ENCODE measurements at places on chromosomes 16 and 17. TPM values are rescaled to one million over a fixed set of nuclear protein-coding genes. Genes with fewer than 3 reads are reported as not detected.

GRCh38 chr17:65025297-65025696, 31.2 kb downstream of the GNA13 start:
- DNase-seq: no peak

GRCh38 chr17:69144331-69145255, 2.9 kb upstream of the ABCA6 start:
- DNase-seq: no peak

NLRC5 gene
- 29.7 TPM for total RNA-seq

ATP2C2 gene
- total RNA-seq: 11.9 TPM

- no peak for DNase-seq
These were observed 14.0 kb upstream of the CCL2 start for GRCh38 chr17:34241062-34241461.

DNA sequence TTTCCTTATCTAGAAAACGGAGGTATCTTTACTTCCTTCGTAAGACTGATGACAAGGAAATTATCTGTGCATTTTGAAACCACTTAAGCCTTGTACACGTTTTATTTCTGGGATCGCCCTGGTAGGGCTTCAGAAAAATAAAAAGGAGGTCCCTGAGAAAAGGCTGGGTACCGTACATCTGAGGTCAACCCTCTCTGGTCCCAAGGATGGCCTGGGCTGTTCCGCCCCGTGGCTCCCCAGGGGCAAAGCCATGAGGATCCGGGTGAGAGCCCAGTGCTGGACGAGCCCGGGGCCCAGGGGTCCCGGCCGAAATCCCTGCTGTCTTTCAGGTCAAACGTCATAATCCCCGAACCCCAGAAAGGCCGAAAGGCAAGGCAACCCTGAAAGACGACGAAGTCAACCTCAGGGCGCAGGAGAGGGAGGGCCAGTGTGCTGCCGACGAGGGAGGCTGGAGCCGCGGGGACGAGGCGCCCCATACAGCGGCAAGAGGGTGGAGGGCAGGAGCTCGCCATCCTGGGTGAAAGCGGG, 656 bp upstream of the FUS start:
- DNase-seq: no peak

EME2 gene
- 32.4 TPM for total RNA-seq

DNA sequence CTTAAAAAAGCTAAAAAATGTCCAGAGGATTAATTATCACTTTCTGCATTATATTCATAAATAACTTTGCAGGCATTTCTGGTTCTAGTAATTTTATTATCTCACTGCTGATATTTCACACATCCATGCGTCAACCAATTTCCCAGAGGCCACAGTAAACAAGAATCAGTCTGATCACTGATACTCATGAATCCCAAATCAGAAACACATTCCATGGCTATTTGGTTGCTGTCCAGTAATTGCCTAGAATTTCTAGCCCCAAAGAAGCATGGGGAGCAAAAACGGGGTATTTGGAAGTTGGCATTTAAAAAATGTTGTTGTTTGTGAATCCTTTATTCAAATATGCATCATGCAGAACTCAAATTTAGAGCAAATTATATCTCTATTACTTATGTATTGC, 244.8 kb downstream of the CDH8 start:
- DNase-seq: no peak

DNA sequence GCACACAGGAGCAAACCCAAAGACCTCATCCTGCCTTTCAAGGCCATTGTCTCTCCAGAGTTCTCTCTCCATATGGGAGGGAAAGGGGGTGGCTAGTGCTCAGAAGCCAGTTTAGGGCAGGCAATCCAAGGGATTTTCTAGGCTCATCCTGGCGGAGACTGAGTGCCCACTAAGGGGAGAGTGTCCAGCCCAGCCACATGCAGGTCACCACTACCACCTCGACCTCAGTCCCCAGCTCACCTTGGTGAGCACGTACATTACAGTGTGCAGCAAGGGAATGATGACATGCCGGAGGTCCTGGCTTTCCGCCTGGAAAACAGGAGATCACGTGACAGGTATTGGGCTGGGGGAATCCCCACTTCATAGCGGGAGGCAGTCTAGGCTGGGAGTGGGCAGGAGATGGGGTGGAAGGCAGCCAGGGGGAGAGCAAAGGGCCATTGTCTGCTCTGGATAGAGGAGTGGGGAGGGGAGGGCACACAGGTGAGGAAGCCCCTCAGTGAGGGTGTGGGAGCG, 29.9 kb downstream of the PIK3R6 start:
- DNase-seq: no peak

- no peak for DNase-seq
These were observed 10.9 kb downstream of the SLC13A2 start for GRCh38 chr17:28484296-28484695.

DNA sequence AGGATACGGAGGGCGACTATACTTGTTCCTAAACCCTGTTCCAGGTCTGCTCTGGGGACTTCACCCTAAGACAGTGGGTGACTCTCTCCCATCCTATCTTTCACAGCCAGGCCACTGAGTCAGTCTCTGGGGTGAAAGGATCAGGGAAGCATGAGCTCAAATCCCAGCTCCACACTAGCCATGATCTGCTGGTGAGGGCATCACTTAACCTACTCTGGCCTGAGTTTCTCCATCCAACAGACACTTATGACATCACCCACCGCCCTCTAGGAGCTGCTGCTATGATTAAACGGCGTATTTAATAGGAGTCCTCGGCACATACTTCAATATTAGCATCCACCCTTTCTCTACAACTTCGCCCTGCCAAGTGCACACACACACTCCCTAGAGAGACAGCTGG, 10.1 kb downstream of the GAST start:
- no peak for DNase-seq

DNA sequence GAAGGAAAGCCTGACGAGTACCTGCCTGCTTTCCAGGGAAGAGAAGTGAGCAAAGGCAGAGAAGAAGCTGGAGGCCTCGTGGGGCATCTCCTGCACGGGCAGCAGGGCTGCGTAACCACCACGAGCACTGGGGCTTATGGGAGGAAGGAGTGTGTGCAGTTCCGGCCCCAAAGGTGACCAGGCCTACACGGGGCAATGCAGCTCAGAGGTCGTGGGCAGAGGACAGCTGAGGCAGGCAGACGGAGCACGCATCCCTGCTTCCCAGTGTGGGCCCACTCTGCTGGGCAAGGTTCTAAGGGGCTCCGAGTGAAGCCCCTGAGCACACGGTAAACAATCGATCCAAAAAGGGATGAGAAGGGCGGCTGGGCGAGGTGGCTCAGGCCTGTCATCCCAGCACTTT, 109.7 kb downstream of the ANKRD11 start:
- no peak for DNase-seq

GRCh38 chr16:87368029-87368770, 15.4 kb downstream of the FBXO31 start:
- DNase-seq: no peak

GRCh38 chr16:20918486-20919239, 18.1 kb downstream of the LYRM1 start:
- no peak for DNase-seq

- no peak for DNase-seq
These were observed 1.5 kb downstream of the NDRG4 start for GRCh38 chr16:58501242-58502131.

PPM1D gene
- 10.4 TPM for total RNA-seq

GRCh38 chr16:21076186-21076883, 74.3 kb downstream of the DNAH3 start:
- no peak for DNase-seq

DNA sequence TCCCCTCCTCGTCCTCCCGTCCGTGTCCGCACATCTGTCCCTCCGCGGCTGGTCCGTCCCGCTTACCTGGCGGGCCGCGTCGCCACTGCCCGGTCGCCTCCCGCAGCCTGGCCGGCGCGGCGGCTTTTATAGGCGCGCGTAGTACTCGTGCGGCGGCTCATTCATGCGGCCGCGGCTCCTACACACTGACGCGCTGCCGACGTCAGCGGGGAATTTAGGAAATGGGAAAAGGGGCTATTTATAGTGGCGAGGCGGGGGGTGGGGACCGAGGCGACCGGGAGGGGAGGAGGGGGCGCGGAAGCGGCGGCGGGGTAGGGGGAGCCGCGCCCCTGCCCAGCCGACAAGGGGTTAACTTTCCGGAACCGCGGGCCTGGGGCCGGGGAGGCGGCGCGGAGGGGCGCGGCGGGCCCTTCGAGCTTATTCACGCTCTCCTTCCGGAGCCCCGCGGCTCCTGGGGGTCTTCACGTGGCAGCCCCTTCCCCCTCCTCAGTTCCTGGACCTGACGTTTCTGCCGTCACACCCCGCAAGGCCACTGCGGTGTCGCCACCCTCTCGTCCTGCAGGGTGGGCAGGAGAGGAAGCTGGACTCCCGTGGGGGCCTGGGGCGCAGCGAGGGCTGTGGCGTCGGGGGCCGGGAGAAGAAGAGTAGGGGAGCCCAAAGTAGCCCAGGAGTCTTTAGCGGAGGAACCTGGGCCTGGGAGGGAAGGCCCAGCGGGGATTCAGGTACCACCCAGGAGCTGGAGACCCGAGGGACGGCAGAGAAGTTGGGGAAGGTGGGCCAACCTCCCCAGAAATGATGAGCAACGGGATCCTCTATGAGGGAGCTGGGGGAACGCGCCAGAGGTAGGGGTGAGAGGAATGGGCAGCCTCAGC, 3.6 kb upstream of the HIC1 start:
- no peak for DNase-seq

GRCh38 chr16:12613131-12613991, 190.3 kb downstream of the CPPED1 start:
- peak; percentile 89 for DNase-seq

CSF3 gene
- not detected for total RNA-seq

- DNase-seq: no peak
These were observed 160.9 kb upstream of the PLCG2 start for GRCh38 chr16:81618187-81618586.

GRCh38 chr16:4372001-4372577, 441 bp downstream of the VASN start:
- no peak for DNase-seq

- no peak for DNase-seq
These were observed 6.7 kb upstream of the CCDC92B start for GRCh38 chr17:2755891-2756724.

GRB7 gene
- 55.9 TPM for total RNA-seq

- no peak for DNase-seq
These were observed 6.4 kb downstream of the SLC16A3 start for GRCh38 chr17:82235056-82235774.

DNA sequence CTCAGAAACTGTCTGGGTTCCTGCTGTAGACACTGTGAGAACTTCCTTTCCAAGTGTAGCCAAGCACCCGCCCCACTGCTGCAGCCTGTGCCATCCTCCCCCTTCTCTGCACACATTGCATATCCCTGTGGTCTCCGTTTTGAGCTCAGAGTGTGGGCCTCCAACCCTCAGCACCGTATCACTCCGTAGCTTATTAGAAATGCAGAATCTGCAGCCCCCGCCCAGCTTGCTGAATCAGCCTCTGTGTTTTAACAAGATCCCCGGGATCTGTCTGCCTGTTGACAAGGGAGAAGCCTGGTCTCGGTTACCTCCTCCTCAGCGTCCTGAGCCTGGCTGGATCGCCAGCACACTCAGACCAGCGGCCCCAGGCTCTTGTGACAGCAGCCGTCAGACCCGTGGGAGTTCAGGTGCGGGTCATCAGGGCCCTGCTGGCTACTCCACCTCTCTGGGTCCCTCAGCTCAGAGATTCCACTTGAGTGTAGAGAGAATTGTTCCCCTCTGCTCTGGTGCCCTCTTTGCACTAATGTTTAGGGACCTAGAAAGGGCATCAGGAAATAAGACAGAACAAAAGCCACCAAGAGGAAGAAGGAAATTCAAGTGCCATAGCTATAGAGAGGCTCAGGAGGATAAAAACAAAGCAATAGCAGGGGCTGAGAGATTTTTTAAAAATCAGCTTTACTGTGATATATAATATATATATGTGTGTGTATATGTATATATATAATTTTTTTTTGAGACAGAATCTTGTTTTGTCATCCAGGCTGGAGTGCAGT, 92.3 kb downstream of the PITPNC1 start:
- DNase-seq: peak; percentile 16

GRCh38 chr16:1156055-1156982, 3.4 kb downstream of the CACNA1H start:
- no peak for DNase-seq

DNA sequence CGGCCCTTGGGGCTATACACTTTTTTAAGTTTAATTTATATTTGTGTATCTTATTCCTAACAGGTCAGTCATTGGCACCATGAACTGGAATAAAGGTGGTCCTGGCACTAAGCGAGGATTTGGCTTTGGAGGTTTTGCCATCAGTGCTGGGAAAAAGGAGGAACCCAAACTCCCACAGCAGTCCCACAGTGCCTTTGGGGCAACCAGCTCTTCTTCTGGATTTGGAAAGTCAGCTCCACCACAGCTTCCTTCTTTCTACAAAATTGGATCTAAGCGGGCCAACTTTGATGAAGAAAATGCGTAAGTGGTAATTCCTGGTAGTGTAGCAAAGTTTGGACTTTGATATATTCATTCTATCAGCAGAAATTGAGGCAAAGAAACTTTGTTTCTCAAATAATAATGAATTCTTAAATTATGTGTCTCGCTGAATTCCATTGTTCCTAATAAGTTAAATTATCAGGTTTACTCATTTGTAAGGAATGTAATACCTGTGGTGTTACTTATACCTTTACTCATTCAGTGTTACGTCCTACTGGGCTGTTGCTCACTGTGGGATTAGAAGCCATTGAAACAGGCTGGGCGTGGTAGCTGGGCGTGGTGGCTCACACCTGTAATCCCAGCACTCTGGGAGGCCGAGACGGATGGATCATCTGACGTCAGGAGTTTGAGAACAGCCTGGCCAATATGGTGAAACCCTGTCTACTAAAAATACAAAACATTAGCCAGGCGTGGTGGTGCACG, 13.2 kb downstream of the DDX42 start:
- peak; percentile 85 for DNase-seq

- peak; percentile 67 for DNase-seq
These were observed 59.8 kb downstream of the PIPOX start for GRCh38 chr17:29102741-29103181.

DNA sequence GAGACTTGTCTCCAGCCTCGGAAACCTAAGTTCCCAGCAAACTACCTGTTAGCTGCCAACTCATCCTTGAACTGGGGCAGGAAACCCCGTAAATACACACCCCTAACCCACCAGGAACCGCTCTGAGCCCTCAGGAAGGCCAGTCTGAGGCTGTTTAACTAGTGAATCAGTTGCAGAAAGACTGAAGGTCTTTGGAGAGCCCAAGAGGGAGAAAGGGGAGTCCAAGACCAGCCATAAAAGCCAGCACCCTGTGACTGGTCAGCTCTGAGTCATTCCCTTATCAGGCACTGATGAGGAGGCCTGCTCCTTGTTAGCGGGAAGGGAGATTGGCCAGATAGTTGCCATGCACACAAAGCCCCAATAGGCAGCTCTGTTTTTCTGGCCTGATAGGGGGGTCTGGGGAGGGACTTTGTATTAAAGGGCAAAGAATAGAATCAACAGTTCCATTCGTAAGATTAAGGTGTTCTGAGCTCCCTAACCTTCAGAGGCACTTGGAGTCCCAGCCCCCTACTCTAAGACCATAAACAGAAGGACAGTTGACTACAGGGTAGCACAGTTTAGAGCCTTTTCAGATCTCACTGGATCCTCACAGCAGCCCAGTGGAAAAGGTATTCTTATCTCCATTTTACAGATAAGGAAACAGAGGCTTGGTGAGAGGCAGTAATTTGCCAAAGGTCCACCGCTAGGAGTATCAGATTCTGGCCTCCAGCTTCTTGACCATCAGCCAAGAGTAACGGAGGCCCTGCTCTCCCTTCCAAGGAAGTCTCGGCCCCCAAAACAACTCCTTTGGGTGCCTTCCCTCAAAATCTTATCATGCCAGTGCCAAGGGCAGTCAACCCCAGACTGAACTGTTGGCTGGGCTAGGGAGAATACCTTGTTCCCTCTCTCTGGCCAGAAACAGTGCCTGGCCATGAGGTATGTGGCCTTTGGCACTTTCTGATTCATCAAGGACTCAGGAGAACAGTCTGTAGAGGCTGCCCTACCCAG, 2.2 kb upstream of the KRT19 start:
- peak; percentile 99 for DNase-seq

All from PC-9 (cell line).